ENCODE measurements at places on chromosomes 11 and 22. TPM values are rescaled to one million over a fixed set of nuclear protein-coding genes. Genes with fewer than 3 reads are reported as not detected.

Gene TMEM121B
- 0.08 TPM for total RNA-seq

Gene GRAP2
- total RNA-seq, result not detected

Gene TNNI2
- not detected for total RNA-seq

Gene MIOX
- not detected for total RNA-seq

Gene ADM2
- 1.6 TPM for total RNA-seq

Gene SAA4
- total RNA-seq, result not detected

Data from smooth muscle cell of the coronary artery (primary cell).